ENCODE measurements at places on chromosomes 12 and 14.

DNA sequence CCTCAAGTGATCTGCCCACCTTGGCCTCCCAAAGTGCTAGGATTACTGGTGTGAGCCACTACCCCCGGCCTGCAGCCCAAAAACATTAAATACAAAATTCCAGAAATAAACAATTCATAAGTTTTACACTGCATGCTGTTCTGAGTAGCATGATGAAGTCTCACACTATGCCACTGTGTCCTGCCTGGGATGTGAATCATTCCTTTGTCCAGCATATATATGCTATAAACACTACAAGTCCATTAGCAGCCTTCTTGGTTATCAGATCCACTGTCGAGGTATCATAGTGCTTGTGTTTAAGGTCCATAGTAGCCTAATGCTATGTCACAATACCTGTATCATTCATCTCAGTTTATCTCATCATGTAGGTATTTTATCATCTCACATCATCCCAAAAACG is 15.9 kb downstream of the INTS13 start:
- DNase-seq: no peak

GRCh38 chr12:124422570-124423523 is 128.0 kb downstream of the RFLNA start:
- peak; percentile 84 for DNase-seq

GRCh38 chr12:132275110-132275531 is 54.3 kb downstream of the GALNT9 start:
- DNase-seq: no peak

DNA sequence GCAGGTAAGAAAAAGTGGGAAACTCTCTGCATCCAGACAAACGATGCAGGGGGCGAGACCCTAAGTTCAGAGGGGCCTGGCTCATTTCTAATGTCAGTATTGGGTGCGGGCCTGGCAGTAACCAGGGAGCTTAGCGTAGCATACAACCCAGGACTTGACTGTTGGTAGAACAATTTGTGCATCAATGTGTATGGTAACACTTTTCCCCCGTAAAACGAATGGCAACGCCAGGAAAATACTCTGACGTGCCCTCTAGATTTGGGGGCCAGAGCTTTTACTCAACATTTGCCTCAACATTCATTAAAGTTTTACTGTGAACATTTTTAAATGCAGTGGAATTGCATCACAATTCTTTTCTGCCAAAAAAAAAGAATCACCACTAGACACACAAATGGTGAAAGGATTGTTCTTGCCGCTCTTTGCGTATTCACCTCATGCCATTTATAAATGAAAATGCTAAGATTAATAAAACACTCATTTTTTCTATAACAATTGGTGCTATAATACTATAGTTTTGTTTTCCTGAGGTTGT is 867 bp downstream of the RHOJ start:
- DNase-seq: no peak

GRCh38 chr14:41171045-41171444 is 435.6 kb upstream of the LRFN5 start:
- DNase-seq: no peak

- DNase-seq: no peak
Measured at GRCh38 chr14:105931808-105932483, 405.6 kb downstream of the TMEM121 start.

GRCh38 chr12:29039013-29039412 is 110.1 kb upstream of the FAR2 start:
- no peak for DNase-seq

- no peak for DNase-seq
Measured at GRCh38 chr14:21454843-21455544, 929 bp downstream of the CHD8 start.

All from head of caudate nucleus (tissue), 42 donors.